Cerebellar cortex (tissue), 1 donor: ENCODE measurements at places on chromosomes 7 and 10.

DNA sequence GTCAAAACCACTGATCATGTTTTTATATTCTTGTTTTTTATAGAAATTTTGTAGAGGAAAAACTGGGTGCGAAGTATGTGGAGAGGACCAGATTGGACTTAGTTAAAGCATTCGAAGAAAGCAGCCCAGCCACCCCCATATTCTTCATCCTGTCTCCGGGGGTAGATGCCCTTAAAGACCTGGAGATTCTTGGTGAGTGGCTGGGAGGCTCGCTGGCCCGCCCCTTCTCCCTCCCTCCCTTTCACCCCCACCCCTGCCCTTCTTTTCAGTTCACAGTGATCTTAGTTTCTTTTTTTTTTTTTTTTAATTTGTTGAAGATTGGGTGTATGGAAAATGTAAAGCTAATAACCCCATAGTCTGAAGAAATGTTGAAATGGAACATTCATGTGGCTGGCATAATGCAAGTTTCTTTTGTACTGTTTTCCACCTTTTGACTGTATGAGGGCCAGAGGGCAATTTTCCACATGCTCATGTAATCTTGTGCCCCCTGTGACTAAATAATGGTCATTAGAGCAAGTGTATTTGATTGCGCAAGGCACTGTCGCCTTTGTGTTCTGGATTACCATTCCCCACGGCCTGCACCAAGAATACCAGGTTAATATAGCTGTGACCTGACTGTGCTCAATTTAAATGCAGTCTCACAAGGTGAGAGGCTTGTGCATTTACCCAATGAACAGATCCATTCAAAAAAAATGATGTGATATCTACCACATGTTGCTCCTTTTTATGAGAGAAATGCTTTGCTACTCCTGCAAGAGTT lies 77.7 kb downstream of the CDCA7L start:
- peak; percentile 33 for DNase-seq

DNA sequence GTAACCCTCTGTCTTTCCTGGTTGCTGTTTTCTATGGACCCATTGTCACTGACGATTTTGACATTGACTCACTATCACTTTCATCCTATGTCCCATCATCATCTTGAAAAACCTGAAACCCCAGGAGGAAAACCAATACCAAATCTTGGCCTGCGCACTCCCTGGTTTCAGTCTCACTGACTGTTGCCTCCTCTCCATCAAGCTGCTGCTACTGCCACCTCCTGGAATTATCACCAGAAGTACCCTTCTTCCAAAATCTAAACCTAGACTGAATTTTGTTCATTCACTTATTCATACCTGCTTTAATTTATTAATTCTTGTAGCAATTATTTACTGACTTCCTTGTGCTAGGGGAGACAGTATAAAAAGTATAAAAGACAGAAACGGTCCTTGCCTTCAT lies 44.5 kb upstream of the ACBD5 start:
- peak; percentile 17 for DNase-seq

DNA sequence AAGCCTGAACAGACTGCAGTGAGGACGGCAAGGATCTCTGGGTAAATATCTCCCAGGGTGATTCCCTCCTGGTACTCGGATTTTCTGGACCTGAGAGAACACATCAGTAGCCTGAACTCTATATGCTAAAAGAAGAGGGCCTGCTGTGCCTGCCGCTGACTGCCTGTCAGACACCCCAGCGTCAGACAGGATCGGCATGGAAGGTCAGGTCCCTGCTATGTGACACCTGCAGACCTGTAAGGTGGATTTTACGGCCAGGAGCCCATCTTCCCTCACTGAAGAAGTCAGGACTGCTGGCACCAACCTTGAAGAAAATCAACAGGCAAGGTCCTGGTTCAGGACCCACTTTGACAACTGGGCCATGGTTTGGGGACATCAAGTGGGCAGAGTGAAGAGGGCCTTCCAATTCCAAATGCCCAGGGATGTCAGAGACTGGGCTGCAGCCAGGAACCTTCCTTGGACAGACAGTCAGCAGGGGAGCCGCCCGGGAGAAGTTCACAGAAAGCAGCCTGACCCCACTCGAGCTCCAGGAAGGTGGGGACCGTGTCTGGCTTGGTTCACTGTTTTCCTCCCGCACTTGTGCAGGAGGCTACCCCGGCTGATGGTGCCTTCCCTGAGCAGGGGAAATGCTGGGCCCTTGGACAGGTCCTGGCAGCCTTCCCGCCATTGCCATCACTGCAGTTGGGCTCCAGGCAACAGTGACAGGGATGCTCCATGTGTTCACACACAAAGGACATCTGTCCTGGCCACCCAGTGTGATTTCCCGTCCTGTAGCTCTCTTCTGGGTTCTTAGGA lies 91.8 kb upstream of the LANCL2 start:
- DNase-seq, result no peak

GRCh38 chr7:74380720-74381119 lies 73.0 kb upstream of the GTF2IRD1 start:
- peak; percentile 92 for DNase-seq

DNA sequence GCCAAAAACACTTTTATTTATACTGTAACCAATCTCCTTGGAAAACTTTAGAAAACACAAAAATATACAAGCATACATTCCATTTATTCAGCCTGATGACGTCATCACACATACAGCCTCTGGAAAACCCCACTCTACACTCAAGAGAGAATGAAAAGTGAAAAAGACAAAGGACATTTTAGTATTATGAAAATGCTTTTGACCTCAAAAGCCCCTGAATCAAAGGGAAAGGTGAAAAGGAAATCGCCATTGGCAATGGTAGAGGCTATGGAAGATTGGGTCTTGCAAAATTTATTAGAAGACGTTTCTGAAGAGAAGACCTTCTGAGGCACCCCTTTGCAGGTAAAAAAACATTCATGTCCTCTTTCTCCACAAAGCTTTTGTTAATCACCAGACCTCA lies 82.9 kb upstream of the STRIP2 start:
- no peak for DNase-seq

DNA sequence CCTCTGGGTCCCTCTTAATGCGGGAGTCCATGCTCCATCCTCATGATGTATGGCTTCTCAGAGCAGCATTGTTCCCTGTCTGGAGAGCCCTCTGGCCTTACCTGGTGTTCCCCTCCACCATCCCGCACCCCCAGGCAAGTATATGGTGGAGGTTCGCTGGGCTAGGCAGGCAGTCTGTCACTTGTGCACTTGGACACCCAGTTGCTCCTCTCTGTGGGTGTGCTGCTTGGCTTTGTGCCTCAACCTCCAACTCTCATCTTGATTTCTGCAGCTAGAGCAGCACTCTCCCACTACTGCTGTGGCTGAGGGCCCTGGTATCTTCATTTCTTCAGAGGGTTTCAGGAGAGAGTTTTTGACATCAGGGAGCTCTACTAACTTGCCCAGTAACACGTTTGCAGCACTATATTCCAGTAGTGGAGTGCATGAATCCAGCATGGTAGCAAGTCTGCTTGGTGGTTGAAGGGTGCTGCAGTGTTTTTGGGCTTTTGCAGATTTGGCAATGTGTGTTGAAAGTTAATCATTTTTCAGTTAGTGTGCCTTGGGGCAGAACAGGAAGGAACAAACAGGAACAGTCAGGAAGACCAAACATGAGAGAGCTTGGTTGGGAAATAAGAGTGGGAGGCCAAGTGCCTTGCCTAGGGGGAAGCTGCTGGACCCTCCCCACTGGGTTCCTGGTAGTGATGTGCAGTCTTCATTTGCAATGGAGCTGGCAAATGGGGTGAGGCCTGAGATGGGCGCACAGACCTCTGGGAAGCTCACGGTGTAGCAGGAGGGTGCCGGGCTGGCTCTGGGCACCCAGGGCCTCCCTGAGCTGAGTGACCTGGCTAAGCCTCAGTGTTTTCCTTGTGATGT lies 37.4 kb downstream of the TSPAN14 start:
- no peak for DNase-seq

DNA sequence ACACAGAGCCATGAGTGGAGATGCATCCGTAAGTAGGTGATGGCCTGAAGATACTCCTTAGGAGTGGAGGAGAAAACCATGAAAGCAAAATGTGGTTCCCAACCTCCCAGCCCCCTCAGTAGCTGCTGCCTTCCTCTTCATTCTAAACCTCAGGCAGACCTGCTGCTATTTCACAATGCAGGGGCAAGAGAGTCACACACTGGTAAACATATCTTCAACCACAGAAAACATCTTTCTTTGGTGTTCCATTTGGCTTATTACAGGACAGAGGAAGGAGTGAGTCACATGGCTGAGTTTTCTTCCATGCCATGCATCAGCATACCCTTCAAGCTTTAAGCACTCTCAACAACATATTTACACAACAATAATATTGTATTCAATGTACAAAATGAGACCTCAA lies 342.1 kb downstream of the BMPER start:
- DNase-seq, result no peak

DNA sequence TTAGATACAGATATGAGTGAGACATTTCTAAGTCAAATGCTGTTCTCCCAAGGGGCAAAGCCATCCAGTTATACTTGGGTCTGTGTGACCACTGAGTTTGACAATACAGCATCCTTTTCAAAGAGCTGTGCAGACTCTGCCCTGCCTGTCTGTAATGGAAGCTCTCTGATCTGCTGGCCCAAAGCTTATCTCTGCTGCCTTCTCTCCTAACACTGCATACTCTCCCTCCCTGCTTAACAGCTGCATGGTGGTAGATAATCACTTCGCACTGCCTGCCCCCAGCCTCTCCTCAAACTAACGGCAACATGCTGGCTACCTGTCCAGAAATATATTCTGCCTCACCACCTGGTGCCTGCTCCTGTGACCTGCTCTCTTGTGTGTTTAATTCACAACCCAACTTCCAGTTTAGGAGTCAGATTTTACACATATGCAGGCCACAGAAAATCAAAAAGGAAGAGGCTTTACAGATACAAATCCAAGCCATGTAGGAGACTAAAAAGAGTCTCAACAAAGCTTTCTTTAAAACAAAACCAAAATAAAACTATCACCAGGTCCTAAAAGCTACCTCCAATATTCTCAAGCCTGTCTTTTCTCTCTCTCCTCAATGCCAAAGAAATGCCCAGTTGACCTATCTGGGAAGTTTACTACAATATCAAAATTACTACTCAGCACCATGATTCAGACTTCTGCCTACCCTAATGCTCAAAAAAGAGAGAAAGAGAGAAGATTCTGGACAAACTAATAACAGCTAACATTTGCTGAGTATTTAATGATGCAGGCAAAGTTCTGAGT lies 145.6 kb downstream of the RELN start:
- DNase-seq, result no peak

DNA sequence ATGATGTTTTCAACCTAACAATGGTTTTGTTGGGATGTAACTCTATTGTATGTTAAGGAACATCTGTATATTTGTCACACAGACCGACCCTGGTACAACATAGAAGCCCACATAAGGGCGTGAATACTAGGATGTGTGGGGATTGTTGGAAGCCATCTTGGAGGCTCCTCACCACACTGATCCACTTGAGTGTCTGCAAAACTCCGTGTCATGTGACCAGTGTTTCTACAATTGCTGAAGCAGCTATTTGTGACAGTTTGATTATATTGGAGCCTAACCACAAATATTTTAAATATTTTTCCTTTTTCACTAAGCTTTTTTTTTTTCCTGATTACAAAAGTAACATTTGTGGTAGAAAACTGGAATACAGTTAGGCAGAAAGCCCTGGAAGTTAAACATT lies 27.9 kb downstream of the RALA start:
- no peak for DNase-seq

DNA sequence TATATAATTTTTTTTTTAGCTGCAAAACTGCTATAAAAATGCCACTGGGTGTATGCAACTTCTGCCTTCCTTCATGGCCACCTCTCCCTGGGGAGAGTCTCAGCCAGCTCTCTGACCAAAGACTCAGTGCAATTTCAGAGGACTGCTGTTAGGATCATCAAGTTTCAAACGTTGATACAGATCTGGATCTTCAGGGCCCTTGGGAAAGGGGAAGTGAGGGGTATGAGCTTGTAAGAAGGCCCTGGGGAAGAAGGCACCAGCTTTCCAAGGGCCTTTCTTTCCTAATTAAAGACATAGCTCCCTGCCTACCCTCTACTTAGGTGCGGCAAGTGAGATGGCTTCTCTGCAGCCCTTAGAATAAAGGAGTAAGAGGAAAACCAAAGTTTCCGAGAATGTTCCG lies 130.4 kb downstream of the CUL2 start:
- no peak for DNase-seq

- DNase-seq, result no peak
Observed at GRCh38 chr10:46226900-46227558, 59.8 kb upstream of the ANTXRL start.

DNA sequence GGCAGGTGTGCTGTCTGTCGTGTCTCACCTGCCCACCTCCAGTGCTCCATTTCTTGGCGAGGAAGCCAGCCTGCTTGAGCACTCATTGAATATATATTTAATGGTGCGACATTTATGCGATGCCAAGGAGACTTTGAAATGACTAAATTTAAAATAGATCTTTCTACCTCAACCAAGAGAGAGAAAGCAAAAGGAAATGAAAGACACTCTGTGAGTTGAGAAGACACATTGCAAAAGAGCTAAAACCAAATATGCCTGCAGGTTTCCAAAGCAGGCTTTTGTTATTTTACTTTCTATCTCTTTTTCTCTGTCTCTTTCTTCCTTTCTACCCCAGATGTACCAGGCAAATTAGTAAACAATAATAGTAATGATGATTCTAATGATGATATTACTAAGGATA lies 53.6 kb upstream of the AOAH start:
- DNase-seq, result no peak
